ENCODE measurements at places on chromosomes 5 and 9. TPM values are rescaled to one million over a fixed set of nuclear protein-coding genes. Genes with fewer than 3 reads are reported as not detected.

The PAPPA gene
- total RNA-seq: not detected

The POU5F2 gene
- 0.51 TPM for total RNA-seq

The TTF1 gene
- total RNA-seq: 38.2 TPM

The MUSK gene
- total RNA-seq: not detected

The BAAT gene
- total RNA-seq: not detected

The EFNA5 gene
- total RNA-seq: not detected

The GABBR2 gene
- total RNA-seq: not detected

The TRIM52 gene
- total RNA-seq: 13.2 TPM
